Occipital lobe (tissue), 3 donors: ENCODE measurements at places on chromosomes 12 and 14. TPM values are rescaled to one million over a fixed set of nuclear protein-coding genes. Genes with fewer than 3 reads are reported as not detected.

The NEDD1 gene
- total RNA-seq = 15.6 TPM

The TMEM117 gene
- 15.0 TPM for total RNA-seq

The OTX2 gene
- total RNA-seq = not detected

The MIPOL1 gene
- total RNA-seq = 29.9 TPM

The GPR135 gene
- total RNA-seq = 5.9 TPM

The ABCD2 gene
- total RNA-seq = 20.4 TPM

The NEMF gene
- total RNA-seq = 145 TPM

The KCNH5 gene
- 23.9 TPM for total RNA-seq

The MFAP5 gene
- not detected for total RNA-seq

The FAR2 gene
- 62.2 TPM for total RNA-seq

The WSCD2 gene
- total RNA-seq = 3.3 TPM
